Motor neuron (in vitro differentiated cells): ENCODE measurements at places on chromosomes 7 and 10. TPM values are rescaled to one million over a fixed set of nuclear protein-coding genes. Genes with fewer than 3 reads are reported as not detected.
A peak's percentile ranks its signal among the peaks of the same experiment; 100 is the strongest.

ASZ1 gene
- not detected in 2 replicates for total RNA-seq

TRIM50 gene
- 0.09 TPM in 1 of 2 replicates, not detected in the other for total RNA-seq

CDHR3 gene
- total RNA-seq, result 31.6 and 58.9 TPM in 2 replicates

HOXA9 gene
- total RNA-seq, result 1.4 and 2.0 TPM in 2 replicates

GRCh38 chr10:3616880-3617279 lies 168.1 kb downstream of the KLF6 start:
- ATAC-seq, result no peak

GRCh38 chr7:55131142-55131929 lies 112.5 kb downstream of the EGFR start:
- ATAC-seq, result no peak

DNA sequence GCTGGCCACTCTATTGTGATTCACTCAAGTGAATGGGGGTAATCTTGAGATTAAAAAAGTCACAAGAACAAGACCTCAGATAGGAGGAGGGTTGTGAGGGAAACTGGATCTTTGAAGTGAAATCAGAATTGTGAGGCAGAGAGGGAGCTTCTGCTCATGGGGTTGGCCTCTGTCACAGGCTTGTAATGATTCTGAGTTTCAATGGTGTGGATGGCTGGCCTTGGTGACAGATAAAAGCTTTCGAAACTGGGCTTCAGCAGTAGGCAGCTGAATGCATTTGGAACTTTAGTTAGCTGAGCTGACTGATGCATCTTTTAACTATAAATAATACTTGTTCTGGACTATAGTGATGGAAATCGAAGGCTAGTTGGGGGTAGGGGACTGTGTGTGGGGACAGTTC lies 12.2 kb downstream of the TAS2R60 start:
- ATAC-seq, result no peak

DNA sequence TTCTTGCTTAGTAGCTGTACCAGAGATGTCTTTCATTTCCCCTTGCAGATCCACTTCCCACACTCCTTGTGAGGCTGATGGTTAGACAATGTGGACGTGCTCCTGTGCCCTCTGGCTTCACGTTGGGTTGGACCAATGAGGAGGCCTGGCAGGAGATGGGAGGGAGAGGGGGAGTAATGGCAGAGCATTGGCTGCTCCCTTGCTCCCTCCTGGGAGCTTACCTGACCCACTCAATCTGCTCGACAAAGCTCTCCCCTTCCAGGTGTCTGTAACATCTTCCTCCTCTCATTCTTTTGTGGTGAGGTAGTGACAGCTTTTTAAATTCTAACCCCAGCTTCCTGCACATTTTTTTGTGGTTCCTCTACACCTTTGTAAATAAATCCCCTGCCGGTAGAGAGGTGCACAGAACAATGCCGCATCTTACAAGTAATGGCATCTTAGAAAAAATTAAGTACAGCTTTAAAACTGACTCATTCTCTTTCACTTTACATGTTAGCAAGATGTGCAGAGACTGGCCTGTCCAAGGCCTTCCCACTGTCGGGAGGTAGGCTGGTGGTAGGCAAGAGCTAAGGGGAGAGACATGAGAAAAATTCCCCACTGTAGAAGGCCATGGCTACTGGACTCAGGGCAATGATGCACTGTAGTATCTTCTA lies 134.3 kb downstream of the HTR7 start:
- ATAC-seq, result no peak

DNA sequence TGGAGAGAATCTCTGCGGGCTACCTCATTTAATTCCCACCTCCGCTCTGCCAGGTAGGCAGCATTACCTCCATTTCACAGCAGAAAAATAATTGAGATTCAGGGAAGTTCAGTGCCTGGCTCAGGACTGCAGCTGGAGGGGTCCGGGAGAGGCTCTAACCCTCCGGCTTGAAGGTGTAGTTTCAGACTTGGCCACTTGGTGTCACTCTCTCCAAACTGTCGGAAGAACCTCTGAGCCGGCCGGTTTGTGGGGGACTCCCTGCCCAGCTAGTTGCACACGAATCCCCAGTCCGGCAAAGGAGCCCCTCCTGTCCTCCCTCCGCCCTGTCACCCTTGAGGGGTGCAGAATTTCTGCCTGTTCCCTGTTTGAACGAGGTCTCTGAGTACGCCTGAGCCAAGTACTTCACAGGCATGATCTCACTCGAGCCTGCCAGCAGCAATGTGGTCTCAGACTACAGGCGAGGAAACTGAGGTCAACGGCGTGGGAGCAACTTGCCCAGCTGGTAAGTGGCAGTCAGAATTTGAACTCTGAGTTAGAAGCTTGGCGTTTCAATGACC lies 144.7 kb upstream of the ZNF716 start:
- peak; percentile 40 for ATAC-seq

DNA sequence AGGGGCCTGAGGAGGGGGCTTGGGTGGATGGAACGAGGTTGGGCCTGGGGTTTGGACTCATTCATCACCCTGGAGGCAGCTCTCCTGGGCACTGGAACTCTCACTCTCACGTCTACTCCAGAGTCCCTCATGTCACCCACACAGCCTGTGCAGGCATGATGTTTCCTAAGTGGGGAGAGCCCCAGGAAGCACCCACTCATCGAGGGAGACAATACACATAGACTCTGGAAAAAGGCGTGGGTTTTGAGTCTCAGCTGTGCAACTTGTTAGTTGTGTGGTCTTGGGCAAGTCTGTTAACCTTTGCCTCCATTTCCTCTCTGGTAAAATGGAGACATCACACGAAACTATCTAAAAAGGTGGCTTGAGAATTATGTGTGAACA lies 25.9 kb upstream of the RBM20 start:
- no peak for ATAC-seq

DNA sequence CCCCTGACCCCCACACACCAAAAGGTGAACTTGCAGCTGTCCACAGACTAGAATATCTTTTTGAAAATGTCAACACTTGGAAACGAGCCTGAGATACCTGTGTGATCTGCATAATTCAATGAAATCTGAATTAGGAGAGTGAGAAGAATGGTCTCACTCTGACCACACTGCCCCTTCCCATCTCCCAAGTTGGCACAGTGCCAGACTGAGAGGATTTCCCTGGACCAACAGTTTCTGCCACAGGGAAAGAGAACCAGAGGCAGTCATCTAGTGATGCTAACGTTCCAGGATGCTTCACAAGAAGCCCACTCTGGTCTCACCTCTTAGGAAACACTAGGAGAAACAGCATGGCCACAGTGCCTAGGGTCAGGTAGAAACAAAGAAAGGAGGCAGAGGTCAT lies 479.0 kb downstream of the SDK1 start:
- no peak for ATAC-seq

GRCh38 chr7:18241543-18242231 lies 214.0 kb upstream of the PRPS1L1 start:
- no peak for ATAC-seq

DNA sequence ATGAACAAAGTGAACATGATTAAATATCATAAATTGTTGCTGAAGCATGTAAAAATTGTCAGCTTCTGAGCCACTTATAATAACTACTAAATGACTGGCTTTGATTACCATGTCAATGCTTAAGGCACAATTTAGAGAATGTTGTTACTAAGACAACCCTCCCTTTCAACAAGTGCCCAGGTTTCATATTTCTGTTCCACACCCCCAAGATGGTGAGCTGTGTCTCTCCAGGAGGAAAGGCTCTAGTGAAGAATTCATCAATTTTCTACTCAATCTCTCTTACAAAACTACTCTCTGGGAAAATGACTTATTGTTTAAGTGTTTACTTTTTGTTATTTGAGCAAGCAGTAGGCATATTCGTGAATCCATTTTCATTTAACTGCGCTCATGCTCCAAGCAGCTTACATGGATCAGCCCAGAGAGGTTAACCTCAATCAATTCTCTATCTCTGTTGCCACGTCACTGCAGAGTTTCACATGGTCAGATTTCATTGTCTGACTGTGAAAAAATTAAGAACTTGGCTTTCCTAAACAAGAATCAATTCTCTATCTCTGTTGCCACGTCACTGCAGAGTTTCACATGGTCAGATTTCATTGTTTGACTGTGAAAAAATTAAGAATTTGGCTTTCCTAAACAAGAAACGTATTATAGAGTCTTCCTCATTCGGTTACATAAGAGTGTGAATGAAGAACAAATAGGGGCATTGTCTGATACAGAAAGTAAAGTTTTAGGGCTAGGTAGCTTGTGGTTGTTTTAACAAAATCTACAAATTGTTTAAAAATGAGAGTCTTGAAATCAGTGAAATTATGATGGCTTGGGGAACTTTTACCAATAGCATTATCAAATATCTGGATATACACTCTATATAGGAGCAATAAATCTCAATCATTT lies 49.7 kb downstream of the CCDC71L start:
- no peak for ATAC-seq

GRCh38 chr10:118940386-118940785 lies 89.1 kb upstream of the NANOS1 start:
- ATAC-seq, result no peak

- ATAC-seq, result no peak
Observed at GRCh38 chr7:155916926-155917655, 104.8 kb upstream of the SHH start.
